ENCODE measurements at places on chromosomes 16 and 17.
A peak's percentile ranks its signal among the peaks of the same experiment; 100 is the strongest.

DNA sequence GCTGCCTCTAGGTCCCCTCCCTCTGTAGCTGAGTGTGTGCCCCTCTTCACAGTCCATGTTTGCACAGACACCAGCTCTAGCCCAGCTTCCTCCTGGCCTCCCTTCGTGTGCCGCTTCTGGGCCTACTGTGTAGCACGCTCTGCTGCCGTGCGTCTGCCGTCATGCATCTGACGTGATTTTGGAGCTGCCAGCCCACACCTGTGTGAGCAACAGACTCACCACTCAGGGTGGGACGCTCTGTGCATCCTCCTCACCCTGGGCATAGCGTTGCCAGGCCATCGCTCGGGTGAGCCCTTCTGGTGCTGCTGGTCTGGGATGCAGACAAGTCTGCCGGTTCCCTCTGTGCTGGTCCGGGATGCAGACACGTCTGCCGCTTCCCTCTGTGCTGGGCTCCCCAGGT lies 39.4 kb upstream of the ZNF750 start:
- DNase-seq, result no peak

- DNase-seq, result no peak
Measured at GRCh38 chr17:37359682-37360188, 16.1 kb upstream of the C17orf78 start.

GRCh38 chr16:1713933-1714332 lies 7.9 kb downstream of the MAPK8IP3 start:
- peak; percentile 17 for DNase-seq

GRCh38 chr16:90022209-90023077 lies 3.2 kb upstream of the DBNDD1 start:
- no peak for DNase-seq

GRCh38 chr16:73166441-73166851 lies 118.5 kb upstream of the ZFHX3 start:
- DNase-seq, result no peak

DNA sequence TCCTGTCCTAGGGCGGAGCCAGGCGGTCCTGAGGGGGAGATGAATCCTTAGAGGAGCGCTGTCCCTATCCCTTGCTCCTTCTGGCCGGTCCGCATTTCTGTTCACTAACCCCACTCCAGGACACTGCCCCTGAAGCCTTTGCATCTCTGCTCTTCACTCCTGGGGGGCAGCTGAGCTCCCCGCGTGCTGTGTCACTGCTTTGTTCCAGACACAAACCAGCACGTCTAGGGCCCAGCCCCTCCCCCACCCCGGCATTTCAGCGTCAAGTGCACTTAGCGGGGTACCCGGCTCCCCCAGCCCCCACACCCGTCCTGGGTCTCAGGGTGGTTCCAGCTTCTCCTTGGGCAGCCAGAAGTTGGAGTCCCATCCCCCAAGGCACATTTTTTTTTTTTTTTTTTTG lies 8.9 kb downstream of the CORO6 start:
- no peak for DNase-seq

- no peak for DNase-seq
Measured at GRCh38 chr17:4631836-4632580, 9.5 kb downstream of the ALOX15 start.

GRCh38 chr17:54992797-54993639 lies 24.5 kb downstream of the STXBP4 start:
- no peak for DNase-seq

- no peak for DNase-seq
Measured at GRCh38 chr16:3934491-3935181, 54.1 kb upstream of the CREBBP start.

- no peak for DNase-seq
Measured at GRCh38 chr17:80836971-80837481, 154.6 kb upstream of the CHMP6 start.

GRCh38 chr16:56812884-56813283 lies 52.1 kb upstream of the SLC12A3 start:
- no peak for DNase-seq

Data from esophagus squamous epithelium (tissue), 5 donors.